NCI-H2107 (cell line): ENCODE measurements at places on chromosomes 16 and 17.

- DNase-seq: no peak
Observed at GRCh38 chr17:47702391-47702995, 8.5 kb downstream of the TBKBP1 start.

DNA sequence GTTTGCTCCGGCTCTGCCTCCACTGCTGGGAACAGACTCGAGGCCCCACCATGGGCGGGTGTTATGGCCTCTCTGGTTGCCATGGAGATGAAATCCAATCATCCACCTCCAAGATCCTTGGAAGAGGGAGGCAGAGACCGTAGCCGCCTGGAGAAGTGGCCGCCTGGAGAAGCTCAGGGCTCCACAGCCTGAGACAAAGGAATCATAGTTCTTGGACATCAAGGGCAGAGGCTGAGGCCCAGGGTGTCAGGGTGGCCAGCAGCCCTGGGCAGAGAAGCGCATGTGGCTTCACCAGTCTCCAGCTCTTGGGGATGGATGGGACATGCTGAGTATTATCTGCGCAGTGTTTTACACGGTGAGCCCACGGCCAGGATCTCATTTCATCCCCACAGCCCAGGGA is 36.2 kb downstream of the ABR start:
- no peak for DNase-seq

- DNase-seq: no peak
Observed at GRCh38 chr17:75830164-75831031, 13.8 kb downstream of the UNC13D start.

DNA sequence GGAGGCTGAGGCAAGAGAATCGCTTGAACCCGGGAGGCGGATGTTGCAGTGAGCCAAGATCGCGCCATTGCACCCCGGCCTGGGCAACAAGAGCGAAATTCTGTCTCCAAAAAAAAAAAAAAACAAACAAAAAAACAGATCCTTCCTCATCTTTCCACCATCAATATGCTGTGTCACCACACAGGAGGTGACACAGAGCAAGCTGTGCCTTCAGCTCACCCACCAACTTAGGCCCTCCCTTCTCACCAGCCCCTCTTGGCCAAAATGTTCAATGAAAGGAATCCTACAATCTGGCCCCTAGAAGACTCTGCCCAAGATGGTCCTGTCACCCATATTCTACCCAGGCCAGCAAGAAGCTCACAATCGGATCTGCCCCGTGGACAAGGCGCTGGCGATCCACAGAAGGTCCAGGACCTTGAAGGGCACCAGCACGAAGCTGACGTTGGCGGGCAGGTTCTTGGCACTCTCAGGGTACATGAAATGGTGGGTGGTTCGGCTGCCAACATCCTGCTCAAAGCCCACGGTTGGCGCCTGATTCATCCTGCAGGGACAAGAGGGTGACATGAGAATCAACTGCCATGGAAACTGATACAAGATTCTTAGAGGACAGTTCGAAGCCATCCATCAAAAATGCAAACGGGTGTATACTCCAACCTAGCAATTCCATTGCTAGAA is 41.4 kb downstream of the DDX19A start:
- no peak for DNase-seq

GRCh38 chr16:86862595-86863280 is 284.4 kb downstream of the FOXL1 start:
- no peak for DNase-seq

DNA sequence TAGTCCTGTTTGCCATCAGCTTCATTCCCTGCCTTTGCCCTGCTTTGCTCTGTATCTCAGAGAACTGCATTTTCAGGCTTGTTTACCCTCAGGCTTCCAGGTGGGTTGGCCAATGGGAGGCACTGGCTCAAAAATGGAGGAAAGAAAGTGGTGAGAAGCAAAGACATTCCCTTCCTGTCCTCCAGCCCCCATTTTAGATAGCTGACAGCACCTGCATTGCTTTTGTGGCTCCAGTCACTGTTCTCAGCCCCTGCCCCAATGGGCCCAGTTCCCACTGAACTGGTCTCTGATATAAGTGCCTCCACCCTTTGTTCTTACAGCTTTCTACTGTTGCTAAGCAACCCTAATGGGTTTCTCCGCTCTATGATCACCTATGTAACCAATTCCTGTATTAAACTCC is 19.4 kb upstream of the SDK2 start:
- DNase-seq: no peak

DNA sequence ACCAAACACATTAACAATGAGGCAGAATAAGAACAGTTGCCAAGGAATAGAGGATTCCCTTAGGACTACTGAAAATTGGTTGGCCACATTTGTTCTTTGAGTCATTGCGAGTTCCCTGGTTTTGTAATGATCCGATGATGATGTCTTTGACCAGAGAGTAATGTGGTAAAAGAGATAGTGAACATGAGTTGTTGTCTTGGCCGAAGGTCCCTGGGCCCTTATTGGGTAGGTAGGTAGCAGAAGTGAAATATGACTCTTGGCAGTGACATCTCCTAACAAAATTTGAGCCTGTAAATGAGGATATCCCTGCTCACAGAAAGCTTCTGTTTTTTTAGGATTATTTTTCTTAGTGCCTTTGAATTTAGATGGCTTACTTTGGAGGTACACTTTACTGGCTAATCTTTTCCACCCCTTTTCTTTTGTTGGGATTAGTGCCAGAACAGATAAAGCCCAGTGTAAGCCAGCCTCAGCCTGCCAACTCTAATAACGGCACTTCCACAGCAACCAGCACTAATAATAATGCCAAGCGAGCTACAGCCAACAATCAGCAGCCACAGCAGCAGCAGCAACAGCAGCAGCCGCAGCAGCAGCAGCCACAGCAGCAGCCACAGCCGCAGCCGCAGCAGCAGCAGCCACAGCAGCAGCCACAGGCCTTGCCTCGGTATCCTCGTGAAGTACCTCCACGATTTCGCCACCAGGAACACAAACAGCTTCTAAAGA is 47.2 kb downstream of the TNRC6A start:
- DNase-seq: no peak

- DNase-seq: no peak
Observed at GRCh38 chr17:16950488-16950887, 21.4 kb downstream of the TNFRSF13B start.

DNA sequence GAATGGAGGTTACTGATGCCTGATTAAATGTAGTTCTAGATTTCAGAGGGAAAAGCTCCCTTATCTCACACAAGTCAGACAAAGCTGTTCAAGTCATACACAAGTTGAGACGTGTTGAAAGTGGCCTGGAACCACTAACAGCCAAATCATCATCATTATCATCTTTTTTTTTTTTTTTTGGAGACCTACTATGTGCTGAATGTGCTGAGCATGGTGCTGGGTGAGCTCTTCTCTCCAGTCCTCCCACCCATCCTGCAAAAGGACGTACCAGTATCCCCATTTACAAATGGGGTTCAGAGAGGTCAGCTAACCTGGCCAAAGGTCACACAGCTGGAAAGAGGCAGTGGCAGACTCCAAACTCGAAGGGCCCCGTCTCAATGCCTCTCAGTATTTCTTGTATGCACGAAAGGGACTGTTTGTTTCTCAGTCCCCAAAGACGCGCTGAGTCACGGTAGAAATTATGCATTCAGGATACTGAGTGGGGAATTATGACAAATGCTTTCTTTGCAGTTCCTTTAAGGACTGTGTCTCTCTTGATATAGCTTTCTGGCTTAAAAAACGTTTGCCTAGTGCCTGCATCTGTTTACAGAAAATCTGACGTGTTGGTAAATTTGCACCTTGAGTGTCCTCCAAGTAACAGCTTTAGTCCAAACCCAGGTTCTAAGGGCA is 235.5 kb downstream of the XYLT1 start:
- no peak for DNase-seq

- DNase-seq: no peak
Observed at GRCh38 chr17:10698096-10698818, 863 bp downstream of the ADPRM start.

DNA sequence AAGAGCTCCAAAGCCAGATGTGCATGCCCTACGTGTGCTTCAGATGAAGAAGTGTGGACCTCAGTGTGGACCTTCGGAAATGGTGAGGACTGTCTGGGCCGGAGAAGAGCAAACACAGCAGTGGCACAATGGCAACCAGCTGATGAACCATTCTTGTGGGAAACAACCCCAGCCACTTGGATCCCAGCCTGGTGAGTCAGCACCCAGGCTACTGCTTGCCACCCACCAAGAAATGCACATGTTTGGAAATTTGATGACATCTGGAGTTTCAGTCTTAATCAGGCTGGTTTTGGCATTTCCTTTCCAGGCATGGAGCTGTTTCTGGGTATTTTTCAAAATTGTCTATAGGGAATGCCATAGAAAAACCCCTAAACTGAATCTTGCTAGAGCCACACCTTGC is 42.7 kb downstream of the DYNLRB2 start:
- no peak for DNase-seq

DNA sequence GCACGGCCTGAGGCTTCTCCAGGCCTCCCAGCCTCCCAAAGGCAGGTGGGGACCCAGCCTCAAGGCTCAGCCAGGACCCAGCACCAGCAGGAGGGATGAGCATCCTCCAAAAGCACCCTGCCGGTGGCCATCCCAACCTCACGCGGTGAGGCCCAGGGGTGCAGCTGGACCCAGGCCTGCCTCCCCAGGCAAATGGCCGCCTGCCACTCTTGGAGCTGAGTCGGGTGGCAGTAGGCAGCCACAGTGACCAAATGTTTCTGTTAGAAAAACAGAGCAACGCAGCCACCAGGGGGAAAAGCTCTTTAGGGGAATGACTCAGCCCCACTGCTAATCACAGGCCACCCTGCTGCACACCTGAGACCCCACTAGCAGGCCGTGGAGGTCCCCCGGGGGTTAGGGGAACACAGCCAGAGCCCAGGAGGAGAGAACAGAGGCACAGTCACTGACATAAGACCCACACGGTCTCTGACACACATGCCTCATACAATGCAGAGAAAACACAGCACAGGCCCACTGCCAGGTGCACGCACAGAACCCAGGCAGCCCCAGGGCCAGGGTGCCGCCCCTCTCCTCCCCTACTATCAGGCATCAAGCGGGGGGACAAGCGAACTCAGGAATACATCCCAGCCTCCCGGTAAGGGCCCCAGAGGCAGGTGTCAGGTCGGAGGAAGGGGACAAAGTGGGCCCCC is 12.4 kb downstream of the BCAR1 start:
- no peak for DNase-seq

- no peak for DNase-seq
Observed at GRCh38 chr17:77688369-77688768, 270.1 kb upstream of the TNRC6C start.

- no peak for DNase-seq
Observed at GRCh38 chr17:52160136-52160567, 1.6 kb upstream of the CA10 start.

- no peak for DNase-seq
Observed at GRCh38 chr17:56125830-56126819, 27.1 kb upstream of the ANKFN1 start.

GRCh38 chr17:49603238-49603637 is 27.6 kb downstream of the NXPH3 start:
- DNase-seq: no peak

DNA sequence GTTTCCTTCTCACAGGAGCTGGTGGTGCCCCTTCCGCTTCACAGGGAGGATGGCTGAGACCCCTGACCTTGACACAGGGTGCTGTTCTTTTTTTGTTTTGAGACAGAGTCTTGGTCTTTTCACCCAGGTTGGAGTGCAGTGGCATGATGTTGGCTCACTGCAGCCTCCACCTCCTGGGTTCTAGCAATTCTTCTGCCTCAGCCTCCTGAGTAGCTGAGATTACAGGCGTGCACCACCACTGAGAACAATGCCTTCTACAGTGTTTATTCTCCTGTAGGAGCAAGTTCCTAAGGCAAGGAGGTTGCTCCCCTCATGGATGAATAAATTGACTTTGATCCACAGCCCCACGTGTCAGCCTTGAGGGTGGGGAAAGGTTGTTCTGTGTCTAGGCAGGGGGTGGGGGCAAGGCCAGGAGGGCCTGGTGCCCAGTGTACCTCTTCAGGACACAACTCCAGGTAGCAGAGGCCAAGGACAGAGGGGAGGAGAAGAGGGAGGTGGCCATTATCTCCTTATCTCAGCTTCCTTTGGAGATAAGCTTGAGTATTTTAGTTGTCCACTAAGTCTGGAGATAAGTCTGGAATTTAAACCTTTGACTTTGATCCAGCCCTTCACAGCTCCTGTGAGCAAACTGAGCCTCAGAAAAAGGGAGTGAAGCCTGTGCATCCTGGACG is 159.4 kb downstream of the SEC14L1 start:
- DNase-seq: no peak

- no peak for DNase-seq
Observed at GRCh38 chr17:32523017-32523680, 36.4 kb downstream of the CDK5R1 start.

DNA sequence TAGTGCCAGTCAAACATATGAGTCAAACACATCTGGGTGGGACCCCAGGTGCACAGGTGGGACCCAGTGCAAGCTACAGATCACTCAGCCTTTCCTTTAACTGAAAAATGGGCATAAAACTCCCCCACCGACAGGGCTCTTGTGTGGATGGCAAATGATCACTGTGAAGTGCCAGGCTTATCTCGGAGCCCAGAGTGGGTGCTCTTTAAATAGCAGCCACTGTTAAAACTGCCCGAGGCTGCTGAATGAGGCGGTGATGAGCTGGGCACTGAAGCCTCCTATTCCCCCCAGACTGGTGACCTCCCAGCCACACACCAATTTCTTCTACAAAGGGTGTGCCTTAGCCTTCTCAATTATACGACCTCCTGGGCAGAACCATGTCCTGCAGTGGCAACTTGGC is 433.8 kb downstream of the SLC39A11 start:
- DNase-seq: no peak

DNA sequence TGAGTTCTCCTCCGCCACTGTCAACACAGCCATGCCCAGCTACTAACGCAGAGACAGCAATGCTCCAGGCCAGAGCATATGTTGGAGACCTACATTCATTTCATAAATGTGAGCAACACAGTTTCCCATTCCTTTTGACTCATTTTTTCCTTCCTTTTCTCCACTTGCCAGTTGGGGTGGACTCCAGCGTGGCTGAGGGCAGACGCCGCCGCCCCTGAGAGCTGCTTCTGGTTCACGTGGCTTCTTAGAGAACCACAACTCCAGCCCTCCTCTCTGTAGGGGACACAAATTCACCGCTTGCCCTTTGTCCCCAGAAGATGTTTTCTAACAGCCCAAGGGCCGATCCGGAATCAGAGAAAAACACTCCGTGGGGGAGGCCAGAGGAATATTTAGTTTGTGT is 45.8 kb upstream of the ZCCHC14 start:
- DNase-seq: no peak

DNA sequence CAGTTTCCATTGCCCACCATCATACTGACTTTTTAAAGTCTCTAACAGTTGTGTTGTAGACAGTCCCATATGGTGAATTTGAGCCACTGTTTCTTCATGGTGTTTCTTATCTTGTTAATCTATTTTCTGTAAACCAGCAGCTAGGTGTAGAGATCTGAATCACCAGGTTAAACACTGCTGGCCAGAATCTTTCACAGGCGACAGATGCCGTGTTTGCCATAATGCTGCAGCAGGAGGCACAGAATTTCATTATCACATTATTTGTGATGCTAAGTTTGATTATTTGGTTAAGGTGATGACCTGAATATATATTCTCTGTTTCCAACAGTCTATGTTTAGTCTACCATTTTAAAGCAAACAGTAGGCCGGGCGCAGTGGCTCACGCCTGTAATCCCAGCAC is 11.5 kb upstream of the CNGB1 start:
- no peak for DNase-seq

- no peak for DNase-seq
Observed at GRCh38 chr16:67215706-67216105, 11.2 kb upstream of the TMEM208 start.
